ENCODE measurements at places on chromosomes 3 and 15. TPM values are rescaled to one million over a fixed set of nuclear protein-coding genes. Genes with fewer than 3 reads are reported as not detected.
A peak's percentile ranks its signal among the peaks of the same experiment; 100 is the strongest.

GPR15 gene
- not detected for total RNA-seq

DNA sequence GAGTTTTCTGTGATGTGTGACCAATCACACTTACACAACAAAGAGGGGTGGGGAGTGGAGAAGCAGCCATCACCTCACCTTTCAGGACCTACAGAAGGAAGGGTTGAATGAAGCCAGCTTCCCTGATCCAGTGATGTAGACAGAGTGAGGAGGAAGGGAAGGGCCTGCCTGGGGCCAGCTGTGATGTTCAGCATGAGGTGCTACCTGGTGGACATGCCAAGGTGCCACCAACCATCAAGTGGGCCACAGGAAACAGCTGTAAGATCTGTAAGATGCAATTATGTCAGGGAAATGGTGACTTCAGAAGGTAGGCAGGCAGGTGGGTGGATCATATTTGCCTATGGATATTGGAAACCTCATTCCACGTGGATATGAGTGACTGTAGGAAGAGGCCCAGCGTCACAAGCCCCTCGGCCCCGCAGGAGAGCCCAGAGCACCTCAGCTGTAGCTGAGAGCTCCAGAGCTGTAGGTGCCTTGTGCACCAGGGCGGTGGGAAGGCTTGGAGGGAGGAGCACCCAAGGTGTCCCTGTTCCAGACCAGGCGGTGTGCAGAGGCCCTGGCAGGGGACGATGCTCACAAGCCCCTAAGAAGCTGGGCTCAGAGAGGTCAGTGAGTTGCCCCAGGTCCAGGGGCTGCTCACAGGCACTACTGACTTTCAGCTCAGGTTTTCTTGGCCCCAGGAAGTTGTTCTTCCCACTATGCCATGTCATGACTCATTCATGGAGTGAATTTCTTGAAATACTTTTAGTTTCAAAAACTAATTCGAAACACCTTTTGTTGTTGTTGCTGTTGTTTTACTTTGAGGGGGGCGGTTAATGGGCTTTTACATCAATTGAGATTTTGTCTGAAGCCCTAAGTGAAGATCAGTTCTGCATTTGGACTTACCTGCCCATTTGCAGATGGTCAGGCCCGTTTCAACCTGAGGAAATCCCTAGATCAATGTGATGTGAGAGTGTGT is 94.2 kb upstream of the ALDH1A3 start:
- no peak for DNase-seq

DNA sequence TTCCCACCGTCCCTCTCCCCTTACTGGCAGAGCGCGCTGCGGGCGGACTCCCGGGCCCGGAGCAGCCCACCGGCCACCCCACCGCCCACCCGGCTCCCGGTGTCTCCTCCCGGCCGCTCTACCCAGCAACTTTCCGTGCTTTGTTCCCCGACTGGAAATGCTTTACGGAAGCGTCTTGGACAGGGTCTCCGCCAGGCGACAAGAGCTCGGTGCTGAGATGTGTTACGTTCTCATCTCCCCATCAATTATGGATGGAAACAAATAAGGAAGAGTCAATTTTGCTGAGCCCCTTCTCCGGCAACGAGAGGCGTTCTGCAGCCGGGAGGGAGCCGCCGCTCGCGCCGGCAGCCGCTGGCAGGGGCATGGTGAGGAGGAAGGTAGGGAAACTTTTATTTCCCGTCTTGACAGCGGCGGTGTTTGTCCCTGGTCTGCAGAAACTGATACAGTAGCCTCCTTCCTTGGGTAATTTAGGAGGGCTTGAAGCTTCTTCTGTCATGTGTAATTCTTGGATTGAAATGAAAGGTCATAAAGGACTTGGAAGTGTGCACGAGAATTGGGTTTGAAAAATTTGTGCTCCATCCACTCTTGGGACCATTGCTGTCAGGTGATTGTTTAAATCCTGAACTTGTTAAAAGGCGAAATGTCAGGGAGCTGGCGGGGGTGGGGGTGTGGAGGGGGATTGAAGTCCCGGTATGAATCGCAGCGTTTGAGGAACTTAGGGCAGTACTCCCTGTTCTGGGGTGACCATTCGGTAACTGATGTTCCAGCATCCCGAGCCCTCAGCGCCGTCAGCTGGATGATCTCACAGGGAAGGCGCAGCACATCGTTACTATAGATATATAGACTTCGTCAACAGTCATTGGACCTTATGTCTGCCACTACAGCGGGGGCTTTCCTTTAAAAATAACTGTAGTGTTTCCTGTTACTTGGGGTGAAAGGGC is 1.5 kb downstream of the SEMA6D start:
- peak; percentile 54 for DNase-seq

DNA sequence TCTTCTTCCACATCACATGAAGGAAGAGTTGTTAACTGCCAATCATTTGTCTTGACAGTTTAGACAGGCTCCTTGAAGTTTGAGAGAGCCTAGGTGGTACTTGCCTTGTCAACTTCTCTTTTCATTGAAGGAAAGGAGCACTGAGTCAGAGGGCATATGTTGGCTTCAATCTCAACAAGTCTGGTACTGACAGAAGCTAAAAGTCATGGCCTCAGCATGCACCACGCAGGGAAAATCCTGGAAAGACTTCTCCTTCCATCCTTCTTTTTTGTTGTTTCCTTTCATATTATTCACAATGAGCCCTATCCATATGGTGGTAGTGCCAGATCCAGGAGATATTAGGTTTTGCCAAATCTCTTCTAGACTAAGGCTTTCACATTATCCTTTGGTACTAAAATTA is 1272.5 kb downstream of the ROBO1 start:
- DNase-seq: no peak

GRCh38 chr3:128549283-128550112 is 56.5 kb upstream of the GATA2 start:
- DNase-seq: peak; percentile 76

GRCh38 chr15:101213570-101213969 is 38.3 kb downstream of the CHSY1 start:
- no peak for DNase-seq

Measured in IMR-90 (cell line).